Activated CD4-positive, alpha-beta T cell treated with anti-CD3 and anti-CD28 coated beads, Interleukin-2, amount 10 ng/mL, durations not matched to agents 7 days and 5 days (primary cell): ENCODE measurements at places on chromosomes 1 and 21. TPM values are rescaled to one million over a fixed set of nuclear protein-coding genes. Genes with fewer than 3 reads are reported as not detected.

DNA sequence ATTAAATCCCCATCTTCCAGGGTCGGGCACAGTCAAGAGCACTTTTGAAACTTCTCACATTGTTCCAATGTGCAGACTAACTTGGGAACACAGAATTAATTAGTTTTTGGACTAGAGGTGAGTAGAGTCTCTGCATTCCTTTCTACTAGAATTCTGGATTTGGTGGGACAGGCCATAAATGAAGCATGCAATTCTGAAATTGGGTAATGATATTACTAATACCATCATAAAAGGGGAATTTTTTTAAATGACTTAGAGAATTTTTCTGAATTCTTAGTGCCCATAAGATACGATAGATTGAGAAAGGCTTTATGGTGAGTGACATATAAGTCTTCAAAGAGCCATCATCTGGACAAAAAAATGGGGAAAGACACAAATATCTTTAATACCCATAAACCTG is 41.8 kb downstream of the ADAMTS5 start:
- no peak overlapping the region for H3K4me3 ChIP-seq
- H3K27ac ChIP-seq: no peak overlapping the region
- H3K36me3 ChIP-seq: no peaks in the 10 kb centered on the region

- peaks cover 6% of the 10 kb centered on the region for H3K27me3 ChIP-seq
- peak overlapping the region; percentile 62 for H3K27ac ChIP-seq
- H3K4me1 ChIP-seq: peaks cover 8% of the 10 kb centered on the region
- peaks cover 2% of the 10 kb centered on the region for H3K36me3 ChIP-seq
- DNase-seq: no peak
Observed at GRCh38 chr1:28592321-28593071, 431 bp downstream of the RAB42 start.

- H3K36me3 ChIP-seq: no peaks in the 10 kb centered on the region
- H3K27me3 ChIP-seq: peaks cover 27% of the 10 kb centered on the region
- no peak overlapping the region for H3K4me3 ChIP-seq
- no peaks in the 10 kb centered on the region for H3K4me1 ChIP-seq
Observed at GRCh38 chr1:99663501-99663900, 17.6 kb downstream of the PALMD start.

DNA sequence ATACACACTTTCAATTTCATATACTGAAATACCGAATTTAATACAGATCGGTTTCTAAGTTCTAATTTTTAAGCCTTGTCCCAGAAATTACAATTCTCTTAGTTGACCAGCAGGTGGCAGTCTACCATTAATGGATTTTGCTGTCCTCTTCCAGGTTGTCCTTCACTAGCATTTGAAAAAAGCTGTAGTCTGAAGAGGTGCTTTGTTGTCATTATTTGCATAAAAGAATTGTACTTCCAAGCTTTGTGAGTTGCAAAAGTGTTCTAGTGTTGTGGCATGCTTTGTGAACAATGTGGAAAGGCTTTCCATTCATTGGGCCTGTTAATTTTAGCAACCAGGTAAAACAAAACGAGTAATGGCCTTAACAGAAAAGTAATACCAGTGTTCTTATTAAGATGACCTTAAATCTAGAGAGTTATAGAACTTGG is 193.6 kb downstream of the RPS6KC1 start:
- H3K27ac ChIP-seq: no peak overlapping the region
- DNase-seq: peak; percentile 55
- no peaks in the 10 kb centered on the region for H3K27me3 ChIP-seq
- H3K4me1 ChIP-seq: no peaks in the 10 kb centered on the region
- H3K4me3 ChIP-seq: no peak overlapping the region

- H3K36me3 ChIP-seq: peaks cover 10% of the 10 kb centered on the region
- no peak overlapping the region for H3K27ac ChIP-seq
- H3K4me3 ChIP-seq: no peak overlapping the region
- peaks cover 80% of the 10 kb centered on the region for H3K4me1 ChIP-seq
- peaks cover 27% of the 10 kb centered on the region for H3K27me3 ChIP-seq
Observed at GRCh38 chr21:45887788-45888187, 93.8 kb upstream of the COL6A1 start.

- no peaks in the 10 kb centered on the region for H3K4me1 ChIP-seq
- no peaks in the 10 kb centered on the region for H3K36me3 ChIP-seq
- no peak overlapping the region for H3K4me3 ChIP-seq
- no peak overlapping the region for H3K27ac ChIP-seq
- peaks cover 19% of the 10 kb centered on the region for H3K27me3 ChIP-seq
- no peak for DNase-seq
Observed at GRCh38 chr1:212506666-212507065, 73.9 kb downstream of the NENF start.

GRCh38 chr1:242827538-242827937 is 303.0 kb upstream of the PLD5 start:
- no peak for DNase-seq
- H3K27me3 ChIP-seq: no peaks in the 10 kb centered on the region
- H3K36me3 ChIP-seq: no peaks in the 10 kb centered on the region
- H3K27ac ChIP-seq: no peak overlapping the region
- no peaks in the 10 kb centered on the region for H3K4me1 ChIP-seq

DNA sequence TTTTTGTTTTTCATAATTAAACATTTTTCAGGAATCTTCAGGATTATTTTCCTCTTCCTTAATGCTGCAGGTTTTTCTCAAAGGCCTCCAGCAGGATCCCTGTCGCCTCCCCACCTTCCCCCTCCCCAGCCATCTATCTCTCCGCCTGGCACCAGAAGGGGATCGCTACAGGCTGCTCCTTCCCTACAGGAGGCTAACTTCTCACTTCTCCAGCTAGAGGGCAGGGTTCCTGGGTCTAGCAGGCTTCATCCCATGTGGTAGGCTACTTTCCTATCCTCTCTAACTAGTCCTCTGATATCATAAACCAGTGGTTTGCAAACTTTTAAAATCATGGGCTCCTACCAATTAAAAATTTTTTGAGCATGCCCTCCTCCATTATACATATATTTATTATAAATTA is 104.1 kb downstream of the KCNN3 start:
- H3K36me3 ChIP-seq: no peaks in the 10 kb centered on the region
- H3K4me1 ChIP-seq: no peaks in the 10 kb centered on the region
- H3K27ac ChIP-seq: no peak overlapping the region
- DNase-seq: no peak
- H3K4me3 ChIP-seq: no peak overlapping the region
- H3K27me3 ChIP-seq: peaks cover 16% of the 10 kb centered on the region

- no peak overlapping the region for H3K27ac ChIP-seq
- H3K4me3 ChIP-seq: no peak overlapping the region
- no peaks in the 10 kb centered on the region for H3K36me3 ChIP-seq
Observed at GRCh38 chr1:214449371-214449770, 102.0 kb downstream of the PTPN14 start.

DNA sequence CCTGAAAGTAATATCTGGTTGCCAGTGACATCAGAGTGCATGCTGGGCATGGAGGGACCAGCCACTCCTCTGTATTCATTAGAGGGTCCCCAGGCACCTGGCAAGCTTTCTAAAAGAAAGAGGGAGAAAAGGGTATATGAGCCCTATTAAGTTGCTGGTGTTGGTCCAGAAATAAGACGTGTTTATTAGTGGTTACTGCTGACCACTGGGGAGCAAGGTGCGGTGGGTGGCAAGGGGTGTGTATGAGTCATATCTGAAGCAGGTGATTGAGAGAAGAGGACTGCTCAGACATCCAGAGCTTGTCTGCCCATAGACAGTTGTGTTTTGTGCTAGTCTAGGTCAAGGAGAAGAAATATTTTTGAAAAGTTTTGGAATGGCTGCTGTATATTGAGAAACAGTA is 298.1 kb downstream of the TM2D1 start:
- H3K4me1 ChIP-seq: no peaks in the 10 kb centered on the region
- H3K27ac ChIP-seq: no peak overlapping the region
- no peaks in the 10 kb centered on the region for H3K27me3 ChIP-seq
- no peak for DNase-seq
- no peak overlapping the region for H3K4me3 ChIP-seq

GRCh38 chr1:34018285-34018684 is 146.7 kb downstream of the CSMD2 start:
- no peak overlapping the region for H3K27ac ChIP-seq
- H3K36me3 ChIP-seq: no peaks in the 10 kb centered on the region
- H3K4me3 ChIP-seq: no peak overlapping the region

- H3K36me3 ChIP-seq: no peaks in the 10 kb centered on the region
- no peak overlapping the region for H3K27ac ChIP-seq
- peaks cover 3% of the 10 kb centered on the region for H3K4me1 ChIP-seq
- H3K27me3 ChIP-seq: no peaks in the 10 kb centered on the region
- no peak overlapping the region for H3K4me3 ChIP-seq
- DNase-seq: no peak
Observed at GRCh38 chr1:107926436-107927080, 38.4 kb downstream of the VAV3 start.

GRCh38 chr1:201608635-201609395 is 69.9 kb downstream of the NAV1 start:
- no peak overlapping the region for H3K27ac ChIP-seq
- H3K27me3 ChIP-seq: no peaks in the 10 kb centered on the region
- no peak overlapping the region for H3K4me3 ChIP-seq
- no peaks in the 10 kb centered on the region for H3K36me3 ChIP-seq
- H3K4me1 ChIP-seq: no peaks in the 10 kb centered on the region

DNA sequence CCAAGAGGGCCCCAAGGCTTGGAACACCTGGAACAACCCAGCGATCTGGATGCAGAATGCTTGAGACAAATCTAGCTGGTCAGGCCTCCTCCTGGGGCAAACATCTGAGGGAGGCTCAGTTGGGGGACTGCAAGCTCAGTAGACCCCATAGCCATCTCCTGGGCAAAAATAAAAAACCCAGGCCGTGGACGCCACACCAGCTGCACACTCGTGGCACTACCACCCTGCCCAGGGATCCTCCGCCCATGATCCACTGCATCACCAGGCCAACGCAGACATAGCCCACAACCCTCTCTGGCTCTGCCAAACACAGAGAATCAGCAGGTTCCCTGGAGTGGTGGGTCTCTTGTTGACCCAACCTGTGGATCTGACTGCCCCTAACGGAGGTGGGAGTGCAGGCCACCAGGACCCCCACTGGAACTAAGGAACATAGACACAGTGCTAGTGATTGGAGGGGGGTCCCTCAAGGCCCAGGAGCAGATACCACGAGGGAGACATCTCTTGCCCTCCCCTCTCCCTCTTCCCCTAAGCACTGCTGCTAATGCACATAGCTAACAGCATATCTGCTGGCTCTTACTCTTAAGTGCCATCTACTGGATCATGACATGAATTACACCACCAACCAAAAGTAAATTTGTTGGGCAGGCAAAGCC is 147.2 kb downstream of the CHD1L start:
- no peak overlapping the region for H3K4me3 ChIP-seq
- DNase-seq: peak; percentile 27
- peaks cover 18% of the 10 kb centered on the region for H3K27me3 ChIP-seq
- no peaks in the 10 kb centered on the region for H3K36me3 ChIP-seq
- no peak overlapping the region for H3K27ac ChIP-seq

GRCh38 chr1:172874950-172875349 is 175.8 kb downstream of the TNFSF18 start:
- no peak overlapping the region for H3K27ac ChIP-seq
- H3K36me3 ChIP-seq: no peaks in the 10 kb centered on the region
- peaks cover 29% of the 10 kb centered on the region for H3K4me1 ChIP-seq
- no peak for DNase-seq

GRCh38 chr1:47725511-47725991 is 271.6 kb downstream of the TRABD2B start:
- no peak overlapping the region for H3K27ac ChIP-seq
- peaks cover 38% of the 10 kb centered on the region for H3K27me3 ChIP-seq
- H3K4me1 ChIP-seq: no peaks in the 10 kb centered on the region
- H3K36me3 ChIP-seq: no peaks in the 10 kb centered on the region
- no peak for DNase-seq

DNA sequence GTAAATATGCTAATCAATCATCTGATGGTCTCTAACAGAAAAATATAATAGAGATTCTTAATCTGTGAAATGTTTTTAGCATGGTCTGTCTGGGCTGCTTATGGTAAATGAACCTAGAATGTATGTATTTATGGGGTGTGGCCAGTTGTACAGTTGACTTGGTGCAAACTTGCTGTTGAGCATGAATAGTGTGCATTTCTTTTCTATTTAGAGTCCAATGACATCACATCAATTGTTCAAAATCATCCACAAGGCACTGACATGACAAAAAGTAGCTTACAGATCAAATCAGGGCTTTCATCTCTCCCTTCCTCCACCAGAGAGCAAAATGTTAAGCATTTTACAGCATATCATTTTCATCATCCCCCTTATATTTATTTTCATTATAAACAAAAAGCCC is 1010.3 kb downstream of the KCNT2 start:
- no peak overlapping the region for H3K4me3 ChIP-seq
- no peaks in the 10 kb centered on the region for H3K27me3 ChIP-seq
- H3K36me3 ChIP-seq: no peaks in the 10 kb centered on the region
- no peaks in the 10 kb centered on the region for H3K4me1 ChIP-seq
- DNase-seq: no peak
- H3K27ac ChIP-seq: no peak overlapping the region

GRCh38 chr1:212039622-212040021 is 4.1 kb downstream of the DTL start:
- H3K36me3 ChIP-seq: peaks cover 33% of the 10 kb centered on the region
- no peak overlapping the region for H3K27ac ChIP-seq
- H3K27me3 ChIP-seq: no peaks in the 10 kb centered on the region
- H3K4me3 ChIP-seq: peak overlapping the region; percentile 21

- H3K27me3 ChIP-seq: peaks cover 14% of the 10 kb centered on the region
- DNase-seq: no peak
- H3K27ac ChIP-seq: no peak overlapping the region
- H3K4me3 ChIP-seq: no peak overlapping the region
- H3K4me1 ChIP-seq: no peaks in the 10 kb centered on the region
Observed at GRCh38 chr1:230010603-230011332, 56.3 kb upstream of the GALNT2 start.

DNA sequence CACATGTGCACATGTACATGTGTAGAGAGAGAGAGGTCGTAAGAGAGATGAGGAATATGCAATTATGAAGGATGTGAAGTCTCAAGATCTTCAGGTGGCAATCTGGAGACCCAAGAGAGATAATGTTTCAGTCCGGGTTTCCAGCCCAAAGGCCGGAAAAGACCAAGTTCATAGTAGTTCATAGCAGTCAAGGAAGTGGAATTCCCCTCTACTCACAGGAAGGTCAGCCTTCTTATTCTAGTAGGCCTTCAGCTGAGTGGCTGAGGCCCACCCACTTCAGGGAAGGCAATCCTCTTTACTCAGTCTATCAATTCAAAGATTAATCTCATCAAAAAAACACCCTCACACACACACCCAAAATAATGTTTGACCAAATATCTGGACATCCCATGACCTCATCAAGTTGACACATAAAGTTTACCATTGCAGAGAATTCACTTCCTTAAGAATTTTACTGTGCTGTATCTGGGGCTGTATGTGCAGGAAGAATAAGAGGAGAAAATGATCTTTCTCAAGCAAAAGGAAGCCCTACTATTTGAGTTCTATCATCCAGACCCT is 114.6 kb downstream of the TNFSF18 start:
- no peaks in the 10 kb centered on the region for H3K27me3 ChIP-seq
- H3K27ac ChIP-seq: no peak overlapping the region
- no peaks in the 10 kb centered on the region for H3K36me3 ChIP-seq
- H3K4me1 ChIP-seq: peaks cover 14% of the 10 kb centered on the region
- no peak for DNase-seq

RO60 gene
- total RNA-seq: 60.2 TPM

KRTAP11-1 gene
- not detected for total RNA-seq

GPR25 gene
- not detected for total RNA-seq

SCAMP3 gene
- 88.7 TPM for total RNA-seq

SPOCD1 gene
- 0.08 TPM for total RNA-seq

CELF3 gene
- total RNA-seq: not detected

S100A7A gene
- not detected for total RNA-seq
